Trophoblast cell (in vitro differentiated cells and primary cell): ENCODE measurements at places on chromosomes 5 and 9.
A peak's percentile ranks its signal among the peaks of the same experiment; 100 is the strongest.

DNA sequence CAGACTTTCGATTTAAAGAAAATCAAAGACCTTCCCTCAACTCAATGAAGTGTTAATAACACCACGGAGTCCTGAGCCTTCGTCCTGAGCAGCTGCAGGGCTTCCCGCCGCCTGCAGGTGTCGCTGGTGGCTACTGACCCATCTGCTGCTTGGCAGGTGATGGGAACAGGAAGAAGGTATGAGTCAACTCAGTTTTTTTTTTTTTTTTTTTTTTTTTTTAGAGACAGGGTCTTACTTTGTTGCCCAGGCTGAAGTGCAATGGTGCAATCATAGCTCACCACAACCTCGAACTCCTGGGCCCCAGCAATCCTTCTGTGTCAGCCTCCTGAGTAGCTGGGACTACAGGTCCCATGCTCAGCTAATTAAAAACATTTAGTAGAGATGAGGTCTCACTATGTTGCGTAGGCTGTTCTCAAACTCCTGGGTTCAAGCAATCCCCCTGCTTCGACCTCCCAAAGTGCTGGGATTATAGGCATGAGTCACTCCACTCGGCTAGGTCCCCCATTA, 185.7 kb upstream of the IL12B start:
- peak; percentile 83 for DNase-seq

GRCh38 chr9:112194969-112195431, 19.9 kb upstream of the SUSD1 start:
- DNase-seq = no peak

DNA sequence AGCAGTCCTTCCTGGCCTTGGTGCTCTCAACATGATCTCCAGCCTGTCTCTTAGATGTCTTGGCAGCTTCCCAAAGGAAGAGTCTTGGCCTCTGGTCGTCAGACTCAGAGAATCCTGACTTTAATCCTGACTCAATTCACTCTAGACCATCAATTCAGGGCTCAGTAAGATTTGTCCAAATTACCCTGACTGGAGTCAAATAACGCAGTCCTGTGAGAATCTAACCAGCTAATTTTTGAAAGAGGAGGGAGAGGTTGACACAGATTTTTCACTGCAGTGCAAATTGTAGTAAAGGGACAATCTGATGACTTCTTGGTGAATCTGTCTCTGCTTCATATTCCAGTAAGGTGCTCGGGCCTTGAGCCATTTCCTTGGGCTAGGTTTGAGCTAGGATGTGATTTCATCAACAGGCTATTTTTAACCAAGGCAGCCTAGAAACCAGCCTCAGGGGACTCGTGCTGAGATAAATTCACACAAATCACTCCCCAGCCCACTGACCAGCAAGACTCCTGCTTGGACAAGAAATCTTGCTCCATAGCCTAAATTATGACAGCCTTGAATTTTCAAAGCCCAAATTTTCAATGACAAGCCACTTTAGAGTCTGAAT, 257.4 kb downstream of the ENC1 start:
- peak; percentile 90 for DNase-seq

- DNase-seq = no peak
Measured at GRCh38 chr9:107358986-107359385, 75.9 kb downstream of the RAD23B start.

- no peak for DNase-seq
Measured at GRCh38 chr5:94700592-94700991, 82.1 kb downstream of the SLF1 start.

GRCh38 chr9:124306098-124306735, 48.5 kb downstream of the NEK6 start:
- DNase-seq = no peak

DNA sequence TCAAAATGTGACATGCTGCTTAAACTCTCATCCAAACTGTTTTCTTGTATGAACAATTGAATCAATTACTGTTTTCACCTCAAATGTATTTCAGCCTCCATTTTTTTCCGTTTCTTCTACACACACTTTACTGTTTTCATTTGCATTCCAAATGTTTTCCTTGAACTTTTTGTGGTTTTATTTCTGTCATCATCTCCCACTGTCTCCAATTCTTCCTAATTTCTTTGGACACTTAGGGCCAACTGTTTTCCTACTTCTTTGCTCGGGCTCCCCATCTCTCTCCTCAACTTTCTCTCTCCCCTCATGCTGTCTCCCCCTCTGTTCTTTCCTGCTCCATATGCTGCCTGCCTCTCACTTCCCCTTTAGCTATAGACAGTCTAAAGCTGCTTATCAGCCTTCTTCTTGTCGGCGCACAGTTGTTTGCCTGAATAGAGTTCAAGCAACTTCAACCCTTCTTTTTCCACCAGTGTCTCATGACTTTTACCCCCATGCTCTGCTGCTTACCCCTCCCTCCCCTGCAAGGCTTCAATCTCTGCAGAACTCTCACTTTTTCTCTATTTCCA, 443.4 kb downstream of the DTWD2 start:
- DNase-seq = no peak

GRCh38 chr5:180806351-180807011, 3.9 kb upstream of the MGAT1 start:
- no peak for DNase-seq

- no peak for DNase-seq
Measured at GRCh38 chr5:40547994-40548575, 131.6 kb upstream of the PTGER4 start.
